Activated T-helper 1 cell treated with anti-CD3 and anti-CD28 coated beads, Interleukin-2, amount 50 U/mL, for 16 hours (primary cell): ENCODE measurements at places on chromosomes 5 and 9.

DNA sequence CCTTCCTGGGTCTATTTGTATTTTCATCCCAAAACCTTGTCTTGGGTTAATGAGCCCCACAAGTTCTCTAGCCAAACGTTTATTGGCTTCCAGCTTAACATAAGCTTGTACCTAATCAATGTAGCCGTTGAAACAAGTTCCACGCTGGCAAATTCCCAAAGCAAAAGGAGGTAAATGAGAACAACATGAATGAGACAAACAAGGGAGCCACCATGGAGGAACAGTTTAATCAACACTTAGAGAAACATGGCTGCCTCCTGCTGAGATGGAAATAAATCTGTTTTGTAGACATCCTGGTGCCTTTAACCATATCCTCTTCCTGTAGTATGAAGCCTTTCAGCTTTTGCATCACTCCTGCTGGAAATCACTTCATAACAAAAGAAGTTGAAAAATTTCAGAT, 166.6 kb upstream of the NFIB start:
- DNase-seq = no peak

- DNase-seq = no peak
Observed at GRCh38 chr5:168320805-168321204, 29.4 kb downstream of the WWC1 start.

DNA sequence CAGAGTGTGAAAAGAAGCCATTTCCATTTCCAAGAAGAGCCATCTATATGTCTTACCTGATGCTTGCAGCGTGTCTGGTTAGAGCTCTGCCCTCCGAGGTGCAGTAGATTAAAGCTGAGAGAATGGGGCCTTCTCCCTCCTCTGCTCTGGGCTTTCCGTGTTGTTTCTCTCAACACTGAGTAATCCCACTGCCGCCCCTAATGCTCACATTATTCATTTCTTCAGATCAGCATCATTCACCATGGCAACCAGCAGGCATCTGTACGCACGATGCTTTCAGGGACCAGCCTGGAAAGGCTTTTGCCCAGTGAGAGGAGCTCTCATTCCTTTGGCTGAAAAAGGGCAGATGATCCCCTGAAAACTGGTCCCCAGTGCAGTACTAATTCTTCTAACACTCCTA, 79.6 kb downstream of the CYFIP2 start:
- DNase-seq = no peak

GRCh38 chr5:122291000-122291901, 20.8 kb upstream of the SNCAIP start:
- DNase-seq = no peak

DNA sequence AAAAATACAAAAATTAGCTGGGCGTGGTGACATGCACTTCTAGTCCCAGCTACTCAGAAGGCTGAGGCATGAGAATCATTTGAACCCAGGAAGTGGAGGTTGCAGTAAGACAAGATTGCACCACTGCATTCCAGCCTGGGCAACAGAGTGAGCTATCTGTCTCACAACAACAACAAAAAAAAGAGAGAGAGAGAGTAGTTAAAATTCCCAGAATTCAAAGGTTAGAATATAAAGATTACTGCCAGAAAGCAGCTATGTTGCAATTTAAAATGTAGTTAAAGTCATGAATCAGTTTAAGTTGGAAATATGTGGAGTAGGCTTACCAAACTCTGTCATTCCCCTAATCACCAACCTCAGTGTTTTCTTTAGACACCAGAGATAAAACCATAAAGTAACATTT, 58.7 kb upstream of the SUSD1 start:
- DNase-seq = no peak

DNA sequence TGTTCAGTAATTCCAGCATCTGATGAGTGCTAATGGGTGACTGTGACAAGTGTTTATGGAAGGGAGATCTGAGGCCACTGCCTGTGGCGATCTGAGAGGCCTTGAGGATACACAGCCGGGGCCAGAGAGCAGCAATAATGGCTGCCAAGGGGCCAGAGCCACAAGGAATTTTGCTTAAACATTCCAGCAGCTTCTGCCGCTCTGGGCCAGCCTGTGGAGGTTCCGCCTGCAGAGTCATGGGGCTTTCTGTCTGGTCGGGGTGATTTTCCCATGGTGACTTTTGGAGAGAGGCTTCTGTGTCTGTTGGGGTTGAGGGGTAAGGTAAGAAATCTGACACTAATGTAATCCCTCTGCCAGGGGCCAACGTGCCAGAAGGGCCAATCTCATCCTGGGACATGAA, 353.5 kb downstream of the ADAMTS6 start:
- no peak for DNase-seq
